ENCODE measurements at places on chromosomes 6 and 20. TPM values are rescaled to one million over a fixed set of nuclear protein-coding genes. Genes with fewer than 3 reads are reported as not detected.

- no peak overlapping the region for H3K4me3 ChIP-seq
- DNase-seq, result no peak
- H3K27me3 ChIP-seq, result no peaks in the 10 kb centered on the region
- no peaks in the 10 kb centered on the region for H3K4me1 ChIP-seq
Observed at GRCh38 chr20:24406750-24407149, 62.7 kb upstream of the SYNDIG1 start.

GRCh38 chr6:156729248-156729647 lies 47.9 kb upstream of the ARID1B start:
- no peak overlapping the region for H3K27ac ChIP-seq
- no peaks in the 10 kb centered on the region for H3K27me3 ChIP-seq
- H3K4me1 ChIP-seq, result no peaks in the 10 kb centered on the region
- no peaks in the 10 kb centered on the region for H3K36me3 ChIP-seq
- no peak for DNase-seq
- H3K4me3 ChIP-seq, result no peak overlapping the region

- no peak for DNase-seq
- H3K4me3 ChIP-seq, result no peak overlapping the region
- H3K27me3 ChIP-seq, result no peaks in the 10 kb centered on the region
- H3K36me3 ChIP-seq, result no peaks in the 10 kb centered on the region
- no peaks in the 10 kb centered on the region for H3K4me1 ChIP-seq
Observed at GRCh38 chr6:139981768-139982181, 607.3 kb upstream of the CITED2 start.

- no peaks in the 10 kb centered on the region for H3K27me3 ChIP-seq
- peak; percentile 84 for DNase-seq
- no peak overlapping the region for H3K4me3 ChIP-seq
- peak overlapping the region; percentile 13 for H3K27ac ChIP-seq
- H3K36me3 ChIP-seq, result peaks cover 10% of the 10 kb centered on the region
Observed at GRCh38 chr6:136609873-136610706, 59.9 kb upstream of the MAP7 start.

GRCh38 chr20:49479785-49480184 lies 2.7 kb downstream of the KCNB1 start:
- H3K4me3 ChIP-seq, result no peak overlapping the region
- no peaks in the 10 kb centered on the region for H3K27me3 ChIP-seq
- H3K27ac ChIP-seq, result no peak overlapping the region
- no peaks in the 10 kb centered on the region for H3K4me1 ChIP-seq
- no peaks in the 10 kb centered on the region for H3K36me3 ChIP-seq
- DNase-seq, result no peak

DNA sequence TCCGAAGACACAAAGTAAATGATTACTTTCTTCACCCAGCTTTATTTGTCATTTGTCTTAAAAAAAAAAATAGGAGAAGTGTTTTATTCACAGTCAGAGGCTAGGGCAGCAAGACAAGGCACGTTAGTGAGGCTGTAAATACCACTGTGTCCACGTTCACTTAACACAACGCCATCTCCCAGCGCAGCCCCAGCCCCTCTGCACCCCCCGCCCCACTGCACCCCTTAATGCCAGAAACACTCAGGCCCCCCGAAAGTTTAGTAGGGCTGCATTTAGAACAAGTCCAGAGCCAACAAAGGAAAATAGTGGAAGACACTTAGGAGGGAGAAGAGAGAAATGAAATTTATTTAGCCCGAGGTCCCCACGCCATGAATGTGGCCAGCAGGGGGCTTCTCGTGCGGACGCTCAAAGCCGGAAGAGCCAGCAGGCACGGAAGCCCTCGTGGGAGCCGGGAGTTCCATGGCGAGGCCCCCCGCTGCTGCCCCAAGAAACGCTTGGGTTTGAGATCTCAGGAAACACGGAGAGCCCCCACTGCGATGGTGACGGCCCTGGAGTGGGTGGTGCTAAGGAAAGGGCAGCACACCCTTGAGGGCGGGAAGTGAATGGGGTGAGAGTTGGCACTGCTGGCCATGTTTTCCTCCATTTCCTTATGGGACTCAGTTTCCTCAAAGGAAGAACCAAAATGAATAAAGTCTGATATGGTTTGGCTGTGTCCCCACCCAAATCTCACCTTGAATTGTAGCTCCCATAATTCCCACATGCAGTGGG lies 50.2 kb downstream of the IYD start:
- no peaks in the 10 kb centered on the region for H3K36me3 ChIP-seq
- DNase-seq, result peak; percentile 68
- no peaks in the 10 kb centered on the region for H3K4me1 ChIP-seq
- no peaks in the 10 kb centered on the region for H3K27me3 ChIP-seq

DNA sequence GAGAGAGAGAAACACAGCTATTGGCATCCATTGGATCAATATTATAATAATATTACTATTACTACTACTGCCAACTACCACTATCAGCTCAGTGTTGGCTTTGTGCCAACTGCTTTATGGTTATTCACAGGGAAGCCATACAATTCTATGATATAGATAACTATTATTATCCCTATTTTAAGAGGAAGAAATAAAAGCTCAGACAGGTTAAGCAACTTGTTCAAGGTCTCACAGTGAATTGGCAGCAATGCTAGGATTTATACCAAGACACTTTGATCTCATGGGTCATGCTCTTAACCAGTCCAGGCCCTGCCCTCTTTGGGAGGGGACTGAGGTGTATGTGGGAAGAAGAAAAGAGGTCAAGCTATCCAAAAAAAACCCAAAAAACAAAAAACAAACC lies 82.0 kb upstream of the TRAF3IP2 start:
- no peaks in the 10 kb centered on the region for H3K27me3 ChIP-seq
- no peak overlapping the region for H3K27ac ChIP-seq
- no peaks in the 10 kb centered on the region for H3K4me1 ChIP-seq

DNA sequence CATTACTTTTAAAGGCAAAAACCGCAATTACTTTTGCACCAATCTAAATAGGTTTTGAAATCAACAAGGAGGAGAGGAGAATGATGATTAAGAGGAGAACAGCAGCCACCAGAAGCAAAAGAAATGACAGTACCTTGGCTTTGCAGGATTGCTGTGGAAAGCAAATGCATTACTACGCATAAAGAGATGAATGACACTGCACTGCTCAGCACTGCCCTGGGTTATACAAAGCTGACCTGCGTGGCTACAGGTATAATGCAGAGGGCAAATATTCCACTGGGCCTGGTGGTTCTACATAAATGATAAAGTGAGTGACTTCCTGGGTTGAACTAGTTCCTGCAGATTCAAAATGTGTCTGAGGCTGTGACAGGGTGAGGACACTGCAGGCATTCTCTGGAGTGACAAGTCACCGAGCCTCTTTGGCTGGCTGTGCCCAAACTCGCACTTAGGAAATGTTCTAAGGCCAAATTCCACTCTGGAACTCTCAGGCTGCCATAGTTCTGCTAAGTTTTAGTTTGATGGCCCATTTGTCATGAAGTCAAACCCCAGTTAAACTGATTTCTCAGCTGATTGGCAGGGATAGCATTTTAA lies 78.6 kb downstream of the INSM1 start:
- no peaks in the 10 kb centered on the region for H3K4me1 ChIP-seq
- no peak overlapping the region for H3K4me3 ChIP-seq
- no peak for DNase-seq
- H3K27ac ChIP-seq, result no peak overlapping the region
- no peaks in the 10 kb centered on the region for H3K27me3 ChIP-seq

GRCh38 chr20:37903317-37904007 lies 535 bp downstream of the VSTM2L start:
- H3K4me1 ChIP-seq, result peaks cover 13% of the 10 kb centered on the region
- H3K4me3 ChIP-seq, result peak overlapping the region; percentile 17
- H3K27me3 ChIP-seq, result no peaks in the 10 kb centered on the region
- H3K27ac ChIP-seq, result no peak overlapping the region
- H3K36me3 ChIP-seq, result no peaks in the 10 kb centered on the region

DNA sequence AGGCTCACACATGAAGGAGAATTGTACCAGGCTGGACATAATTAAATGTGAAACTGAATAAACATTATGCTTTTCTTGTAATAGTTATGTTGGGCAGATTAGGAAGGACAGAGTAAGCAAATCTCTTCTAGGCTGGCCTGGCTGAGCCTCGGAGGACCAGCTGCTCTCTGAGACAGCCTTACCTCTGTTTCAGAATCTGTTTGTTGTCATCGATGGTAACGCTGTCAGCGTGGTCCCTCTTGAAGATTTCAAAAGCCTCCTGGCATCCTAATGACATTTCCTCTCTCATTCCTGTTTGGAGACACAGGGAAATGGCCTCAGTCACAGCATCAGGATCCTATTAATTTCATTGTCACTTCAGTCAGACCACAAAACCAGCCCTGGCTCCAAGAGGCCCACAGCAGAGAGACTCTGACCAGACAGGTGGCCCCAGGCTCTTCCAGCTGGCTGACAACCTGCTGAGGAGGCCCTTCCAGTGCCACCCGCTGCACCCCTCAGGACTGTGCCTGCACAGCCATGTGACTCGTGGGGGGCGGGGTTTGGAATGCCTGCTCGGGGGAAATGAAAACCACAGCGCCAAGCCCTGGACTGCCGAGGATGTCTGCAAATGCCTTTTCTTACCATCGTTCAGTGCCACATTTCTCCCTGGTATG lies 108.5 kb upstream of the KCNK16 start:
- no peak overlapping the region for H3K4me3 ChIP-seq
- peak overlapping the region; percentile 45 for H3K27ac ChIP-seq
- H3K27me3 ChIP-seq, result no peaks in the 10 kb centered on the region
- peak; percentile 56 for DNase-seq

- DNase-seq, result no peak
- H3K27ac ChIP-seq, result no peak overlapping the region
- H3K4me3 ChIP-seq, result no peak overlapping the region
- no peaks in the 10 kb centered on the region for H3K27me3 ChIP-seq
- H3K4me1 ChIP-seq, result no peaks in the 10 kb centered on the region
Observed at GRCh38 chr6:160265869-160266476, 7.4 kb upstream of the SLC22A2 start.

DNA sequence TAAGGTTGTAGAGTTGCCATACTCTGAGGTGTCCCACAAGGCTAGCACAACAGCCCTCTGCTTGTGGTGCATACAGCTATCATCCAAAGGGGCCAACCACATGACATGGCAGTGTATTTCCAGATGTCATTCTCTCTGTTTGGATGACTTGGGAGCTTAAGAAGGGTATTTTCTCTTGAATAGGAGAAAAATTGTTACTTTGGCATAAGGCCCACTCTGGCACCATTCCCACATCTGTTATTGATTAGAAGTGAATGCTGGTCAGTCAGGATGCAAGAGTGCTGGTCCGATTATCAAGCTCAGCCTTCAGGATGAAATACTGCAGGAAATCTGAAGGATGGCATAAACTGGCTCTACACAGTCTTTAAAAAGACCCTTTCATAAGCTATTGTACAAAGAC lies 83.6 kb upstream of the C20orf144 start:
- no peak for DNase-seq
- H3K4me3 ChIP-seq, result no peak overlapping the region
- H3K4me1 ChIP-seq, result no peaks in the 10 kb centered on the region
- no peak overlapping the region for H3K27ac ChIP-seq

DNA sequence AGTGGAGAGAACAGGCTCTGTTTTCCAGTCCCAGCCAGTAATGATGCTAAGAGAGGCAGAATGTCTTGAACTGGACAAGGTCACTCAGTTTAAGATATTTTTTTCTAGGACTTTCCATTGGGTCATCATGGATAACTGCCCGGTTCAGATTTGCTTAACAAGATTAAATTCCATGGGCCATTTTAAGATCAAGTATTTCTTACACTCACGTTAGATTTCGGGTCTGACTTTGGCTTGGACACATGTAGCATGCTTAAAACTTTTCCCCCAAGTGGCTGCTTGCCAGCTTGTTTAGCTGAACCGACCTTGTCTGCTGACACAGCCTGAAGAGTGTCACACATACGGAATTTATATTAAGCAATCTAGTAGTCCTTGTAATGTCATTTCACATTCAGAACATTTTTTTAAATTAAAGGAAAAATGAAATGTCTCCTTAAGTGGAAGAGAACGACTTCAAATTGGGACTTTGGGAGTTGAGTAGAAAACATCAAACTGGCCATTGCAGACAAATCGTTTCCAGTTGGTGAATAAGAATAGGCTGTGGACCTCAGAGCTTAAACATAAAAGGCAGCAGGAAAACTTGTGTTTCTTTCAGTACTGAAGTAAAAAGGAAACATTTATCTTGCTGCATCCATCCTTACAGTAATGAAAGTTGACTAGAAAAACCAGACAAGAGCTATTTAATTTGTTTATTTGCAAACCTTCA lies 29.0 kb downstream of the ARMC2 start:
- no peaks in the 10 kb centered on the region for H3K36me3 ChIP-seq
- H3K27ac ChIP-seq, result peak overlapping the region; percentile 22
- H3K4me1 ChIP-seq, result no peaks in the 10 kb centered on the region
- no peak overlapping the region for H3K4me3 ChIP-seq
- H3K27me3 ChIP-seq, result no peaks in the 10 kb centered on the region
- peak; percentile 77 for DNase-seq

- H3K4me3 ChIP-seq, result no peak overlapping the region
- H3K36me3 ChIP-seq, result no peaks in the 10 kb centered on the region
- H3K27ac ChIP-seq, result no peak overlapping the region
- no peaks in the 10 kb centered on the region for H3K27me3 ChIP-seq
- H3K4me1 ChIP-seq, result no peaks in the 10 kb centered on the region
Observed at GRCh38 chr6:153048631-153049030, 46.1 kb upstream of the MTRF1L start.

DNA sequence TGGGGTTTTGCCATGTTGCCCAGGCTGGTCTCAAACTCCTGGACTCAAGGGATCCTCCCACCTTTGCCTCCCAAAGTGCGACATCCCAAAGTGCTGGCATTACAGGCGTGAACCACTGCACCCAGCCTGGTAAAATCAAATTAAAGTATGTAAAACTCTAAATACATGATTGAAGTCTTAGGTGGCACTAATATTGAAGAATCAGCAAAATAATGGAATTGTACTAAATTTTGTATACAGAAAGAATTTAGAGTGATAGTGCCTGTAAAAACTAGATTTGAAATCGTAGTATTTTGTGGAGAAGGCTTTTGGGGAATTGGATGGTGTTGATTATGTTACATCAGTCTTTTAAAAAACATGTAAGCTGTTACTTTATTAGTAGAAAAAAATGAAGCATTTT lies 10.0 kb upstream of the PRDM1 start:
- H3K27me3 ChIP-seq, result no peaks in the 10 kb centered on the region
- no peaks in the 10 kb centered on the region for H3K4me1 ChIP-seq
- no peak for DNase-seq
- H3K4me3 ChIP-seq, result no peak overlapping the region
- H3K36me3 ChIP-seq, result no peaks in the 10 kb centered on the region

- H3K36me3 ChIP-seq, result no peaks in the 10 kb centered on the region
- H3K4me1 ChIP-seq, result no peaks in the 10 kb centered on the region
- H3K4me3 ChIP-seq, result no peak overlapping the region
Observed at GRCh38 chr20:17141568-17141967, 85.3 kb upstream of the PCSK2 start.

DNA sequence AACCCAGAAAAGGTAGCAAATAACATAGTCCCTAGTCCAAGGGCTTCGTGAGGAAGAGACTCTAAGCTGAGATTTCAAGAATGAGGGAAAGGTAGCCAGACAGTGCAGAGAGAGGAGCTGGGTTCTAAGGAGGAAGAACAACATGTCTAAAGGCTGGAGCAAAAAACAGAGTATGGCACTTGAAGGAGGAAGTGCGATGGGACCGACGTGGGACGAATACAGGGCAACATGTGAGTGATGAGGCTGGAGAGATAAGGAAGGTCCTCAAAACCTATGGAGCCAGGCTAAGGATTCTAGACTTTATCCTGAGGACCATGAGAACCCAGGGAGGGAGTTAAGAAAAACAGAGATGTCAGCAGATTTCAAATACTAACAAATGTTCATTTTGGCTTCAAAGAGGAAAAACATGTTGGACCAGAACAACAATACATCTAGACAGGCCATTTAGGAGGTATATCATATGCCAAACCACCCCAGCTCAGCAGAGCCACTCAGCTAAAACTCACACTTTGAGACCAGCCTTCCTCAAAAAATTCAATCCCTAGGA lies 17.5 kb downstream of the ATXN1 start:
- no peak overlapping the region for H3K4me3 ChIP-seq
- no peaks in the 10 kb centered on the region for H3K27me3 ChIP-seq

Gene RIPOR3
- 8.2 TPM for total RNA-seq

Gene RUNX2
- total RNA-seq, result 1.4 TPM

Gene OXT
- total RNA-seq, result not detected

Gene APCDD1L
- total RNA-seq, result not detected
